ENCODE measurements at places on chromosomes 16 and 17.

GRCh38 chr16:89064606-89065457 lies 28.8 kb upstream of the ACSF3 start:
- no peak for DNase-seq

DNA sequence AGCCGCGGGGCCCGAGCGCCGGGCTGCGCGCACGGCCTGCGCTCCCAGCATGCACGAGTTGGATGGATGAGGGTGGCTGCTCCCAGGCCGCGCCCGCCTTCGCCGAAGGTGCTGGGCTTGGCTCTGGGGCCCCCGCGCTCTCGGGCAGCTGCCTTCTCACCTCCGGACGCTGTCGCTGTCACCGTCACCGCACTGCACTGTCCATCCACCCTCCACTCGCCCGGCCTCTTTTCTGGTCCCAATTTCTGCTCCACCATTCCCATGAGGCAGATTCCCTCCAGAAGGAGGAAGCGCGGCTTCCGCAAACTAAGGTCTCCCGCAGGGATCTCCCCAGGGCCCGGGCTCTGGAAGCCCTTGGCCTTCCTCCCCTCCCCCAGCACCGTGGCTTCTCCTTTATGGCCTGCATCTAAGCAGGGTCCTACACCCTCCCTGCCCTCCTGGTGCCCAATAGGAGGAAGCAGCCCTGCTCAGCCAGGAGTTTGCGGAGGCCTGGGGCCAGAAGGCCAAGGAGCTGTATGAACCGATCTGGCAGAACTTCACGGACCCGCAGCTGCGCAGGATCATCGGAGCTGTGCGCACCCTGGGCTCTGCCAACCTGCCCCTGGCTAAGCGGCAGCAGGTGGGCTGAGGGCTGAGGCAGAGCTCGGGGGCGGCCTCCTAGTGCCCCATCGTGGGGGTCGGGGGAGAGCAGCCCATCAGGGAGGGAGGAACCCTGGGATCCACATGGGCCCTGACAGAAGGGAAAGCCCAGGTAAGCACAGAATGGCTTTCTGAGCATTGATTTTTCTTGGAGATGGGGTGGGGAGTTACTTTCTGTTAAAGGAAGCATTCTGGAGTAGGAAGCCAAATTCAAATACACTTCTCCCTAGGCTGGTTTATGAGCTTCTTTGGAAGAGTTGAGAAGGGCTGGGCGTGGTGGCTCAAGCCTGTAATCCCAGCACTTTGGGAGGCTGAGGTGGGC lies 899 bp downstream of the ACE start:
- no peak for DNase-seq

DNA sequence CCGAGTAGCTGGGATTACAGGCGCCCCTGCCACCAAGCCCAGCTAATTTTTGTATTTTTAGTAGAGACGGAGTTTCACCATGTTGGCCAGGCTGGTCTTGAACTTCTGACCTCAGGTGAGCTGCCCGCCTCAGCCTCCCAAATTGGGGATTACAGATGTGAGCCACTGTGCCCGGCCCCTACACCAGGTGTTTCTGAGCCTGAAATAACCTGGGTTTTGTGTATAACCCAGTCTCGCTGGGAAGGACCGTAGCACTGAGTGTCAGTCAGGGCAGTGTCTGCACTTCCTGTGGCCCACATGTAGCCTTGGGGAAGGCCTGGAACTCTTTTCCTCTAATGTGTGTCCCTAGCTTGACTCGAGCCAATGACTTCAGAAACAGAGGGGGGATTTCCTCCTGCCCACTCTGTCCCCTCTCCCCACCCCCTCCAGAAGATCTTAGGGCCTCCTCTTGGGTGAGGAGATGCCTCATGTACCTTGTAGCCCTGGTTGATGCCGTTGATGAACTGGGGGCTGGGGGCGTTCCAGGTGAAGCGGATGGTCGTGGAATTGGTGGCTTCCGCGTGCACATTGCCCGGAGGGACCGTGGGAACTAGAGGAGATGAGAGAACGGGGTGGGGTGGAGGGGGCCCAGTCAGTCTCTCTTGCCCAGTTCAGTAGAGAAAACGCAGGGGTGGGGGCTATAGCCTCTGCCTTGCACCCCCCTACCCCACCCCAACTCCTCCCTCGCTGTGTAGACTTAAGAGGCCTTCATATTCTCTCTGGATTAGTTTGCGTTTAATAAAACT lies 102.6 kb upstream of the CDC42EP4 start:
- no peak for DNase-seq

DNA sequence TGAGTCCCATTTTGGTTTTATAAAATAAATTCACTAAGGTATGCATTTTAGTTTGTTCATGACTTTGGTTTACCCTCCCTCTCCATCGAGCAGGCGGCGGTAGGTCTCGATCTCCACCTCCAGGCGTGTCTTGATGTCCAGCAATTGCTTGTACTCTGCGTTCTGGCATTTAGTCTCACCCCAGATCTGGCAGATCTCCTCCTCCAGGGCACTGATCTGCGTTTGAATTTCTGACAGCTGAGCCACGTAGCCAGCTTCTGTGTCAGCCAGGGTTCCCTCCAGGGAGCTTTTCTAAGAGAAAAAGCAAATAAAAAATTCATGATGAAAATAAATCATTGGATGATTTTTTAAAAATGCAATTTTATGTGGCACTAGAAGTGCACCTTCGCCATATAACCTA lies 4.2 kb downstream of the KRT24 start:
- DNase-seq = no peak

GRCh38 chr17:73256220-73256619 lies 5.5 kb downstream of the CPSF4L start:
- no peak for DNase-seq

GRCh38 chr17:7774055-7774521 lies 56.5 kb downstream of the DNAH2 start:
- no peak for DNase-seq

GRCh38 chr17:28466521-28467048 lies 6.9 kb upstream of the SLC13A2 start:
- DNase-seq = no peak

GRCh38 chr16:67342616-67343015 lies 16.0 kb downstream of the LRRC36 start:
- DNase-seq = no peak

DNA sequence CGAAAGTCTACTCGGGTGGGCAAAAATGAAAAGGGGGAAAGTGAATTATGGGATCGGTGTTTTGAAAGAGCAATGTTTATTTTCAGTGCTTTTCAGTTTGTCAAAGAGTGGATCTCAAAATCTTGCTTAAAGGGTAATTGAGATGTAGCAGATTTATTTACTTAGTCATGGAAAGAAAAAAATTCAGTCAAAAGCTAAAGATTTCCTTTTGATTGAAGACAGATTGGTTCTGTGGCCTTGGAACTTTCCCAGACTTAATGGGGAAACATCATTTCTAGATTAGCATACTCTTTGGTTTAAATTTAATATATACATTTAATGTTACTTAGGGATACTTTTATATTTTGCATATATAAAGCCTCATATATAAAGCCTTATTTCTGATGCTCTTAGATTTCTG lies 20.6 kb downstream of the PRKAR1A start:
- no peak for DNase-seq

DNA sequence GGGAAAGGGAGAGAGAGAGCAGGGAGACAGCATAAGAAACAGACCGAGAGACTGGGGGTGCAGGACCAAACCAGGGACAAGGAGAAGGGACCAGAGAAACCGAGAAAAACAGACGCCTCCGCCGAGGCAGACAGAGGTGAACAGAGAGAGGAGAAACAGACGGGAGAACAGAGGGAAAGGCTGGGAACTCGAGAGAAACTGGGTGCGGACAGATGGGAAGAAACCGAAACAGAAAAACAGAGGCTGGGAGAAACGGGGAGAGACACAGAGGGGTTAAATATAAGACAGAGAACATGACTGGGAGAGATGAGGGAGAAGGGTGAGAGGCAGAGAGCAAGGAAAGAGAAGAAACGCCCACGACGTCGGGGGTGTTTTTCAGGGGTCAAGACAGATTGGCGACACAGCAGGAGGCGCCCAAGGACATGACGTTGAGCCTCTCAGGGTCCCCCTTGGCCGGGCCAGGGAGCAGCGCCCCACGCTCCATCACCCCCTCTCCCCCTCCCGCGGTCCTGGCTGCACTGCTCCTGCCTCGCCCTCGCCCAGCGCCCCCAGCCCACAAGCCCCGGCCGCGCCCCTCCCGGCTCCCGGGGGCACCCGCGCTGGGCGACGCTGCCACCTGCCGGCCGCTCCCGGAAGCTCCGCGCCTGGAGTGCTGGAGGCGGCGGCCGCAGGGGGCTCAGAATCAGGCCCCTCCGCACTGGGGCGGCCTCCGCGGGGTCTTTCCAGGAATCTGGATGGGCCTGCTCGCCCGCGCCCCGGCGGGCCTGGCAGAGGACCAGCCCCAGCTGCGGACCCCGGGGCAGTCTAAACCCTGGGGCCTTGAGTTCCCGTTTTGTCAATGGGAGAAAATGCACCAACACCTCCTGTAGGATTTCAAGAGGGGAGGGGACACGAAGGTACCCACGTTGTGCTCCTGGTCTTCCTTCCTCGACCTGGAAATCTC lies 1.3 kb upstream of the TMEM92 start:
- DNase-seq = no peak

DNA sequence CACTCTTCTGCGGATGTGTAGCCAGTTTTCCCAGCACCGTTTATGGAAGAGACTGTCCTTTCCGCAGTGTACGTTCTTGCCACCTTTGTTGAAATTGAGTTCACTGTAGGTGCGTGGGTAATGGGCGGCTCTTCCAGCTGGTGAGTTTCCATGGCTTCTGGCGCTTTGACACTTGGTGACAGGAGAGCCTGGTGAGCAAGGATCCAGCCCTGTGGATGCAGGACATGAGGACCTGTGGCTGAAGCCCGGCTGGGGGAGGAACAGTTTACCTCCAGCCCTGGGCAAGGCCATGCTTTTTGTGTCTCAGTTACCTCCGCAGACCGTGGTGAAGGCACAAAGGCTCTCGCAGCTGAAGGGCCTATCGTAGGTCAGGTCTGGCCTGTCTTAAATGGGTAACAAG lies 166.5 kb downstream of the LAT start:
- no peak for DNase-seq

DNA sequence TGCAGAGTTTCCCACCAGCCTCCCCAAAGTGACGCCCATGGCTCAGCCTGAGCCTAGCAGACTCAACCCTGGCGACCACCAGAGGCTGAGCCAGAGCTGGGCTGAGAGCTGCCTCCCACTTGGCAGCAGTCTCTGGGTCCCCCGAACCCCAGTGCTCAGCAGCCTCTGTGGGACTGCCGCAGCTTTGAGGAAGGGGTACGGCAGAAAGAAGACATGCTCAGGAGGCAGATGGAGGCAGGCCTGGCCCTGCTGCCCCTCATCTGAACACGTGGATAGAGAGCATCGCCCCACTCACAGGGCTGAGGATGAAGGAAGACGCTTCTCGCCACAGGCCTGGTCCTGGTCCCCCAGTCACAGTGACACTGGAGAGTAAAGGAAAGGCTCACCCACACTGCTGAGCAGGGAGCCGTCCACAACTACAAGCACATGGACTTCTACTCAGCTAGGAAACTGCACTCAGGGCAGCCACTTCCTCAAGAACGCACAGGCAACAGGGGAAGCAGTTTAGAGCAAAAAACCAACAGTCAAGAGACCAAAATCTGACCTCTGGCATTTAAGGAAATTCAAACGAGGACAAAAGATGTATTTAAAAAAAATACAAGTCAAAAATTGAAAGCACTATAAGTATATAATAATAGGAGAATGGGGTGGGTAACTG lies 45.2 kb upstream of the GSG1L start:
- DNase-seq = no peak

DNA sequence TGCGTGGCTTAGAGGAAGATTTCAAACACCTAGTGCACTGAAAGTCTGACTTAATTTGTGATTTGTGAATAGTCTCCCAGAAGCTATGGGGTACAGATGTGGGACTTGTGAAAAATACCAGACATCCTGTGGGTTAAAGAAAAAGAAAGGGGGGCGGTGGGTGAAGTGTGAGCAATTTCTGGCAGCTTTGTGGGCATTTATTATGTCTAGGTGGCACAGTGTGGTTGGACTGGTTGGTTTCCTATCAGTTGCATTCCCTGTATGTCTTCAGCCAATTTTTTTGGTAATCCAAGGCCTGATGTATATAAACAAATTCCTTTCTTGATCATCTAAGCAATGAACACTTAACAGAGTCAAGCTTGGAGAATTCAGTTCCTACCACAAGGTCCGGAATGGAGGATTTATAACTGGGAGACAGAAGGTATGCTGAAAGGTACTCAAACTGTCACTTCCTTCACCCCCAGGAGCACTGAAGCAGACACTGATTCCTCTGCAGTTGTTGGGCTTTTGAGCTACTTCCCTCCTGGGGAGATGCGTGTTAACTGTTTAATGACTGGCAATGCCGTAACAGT lies 211.6 kb downstream of the WWOX start:
- DNase-seq = no peak

DNA sequence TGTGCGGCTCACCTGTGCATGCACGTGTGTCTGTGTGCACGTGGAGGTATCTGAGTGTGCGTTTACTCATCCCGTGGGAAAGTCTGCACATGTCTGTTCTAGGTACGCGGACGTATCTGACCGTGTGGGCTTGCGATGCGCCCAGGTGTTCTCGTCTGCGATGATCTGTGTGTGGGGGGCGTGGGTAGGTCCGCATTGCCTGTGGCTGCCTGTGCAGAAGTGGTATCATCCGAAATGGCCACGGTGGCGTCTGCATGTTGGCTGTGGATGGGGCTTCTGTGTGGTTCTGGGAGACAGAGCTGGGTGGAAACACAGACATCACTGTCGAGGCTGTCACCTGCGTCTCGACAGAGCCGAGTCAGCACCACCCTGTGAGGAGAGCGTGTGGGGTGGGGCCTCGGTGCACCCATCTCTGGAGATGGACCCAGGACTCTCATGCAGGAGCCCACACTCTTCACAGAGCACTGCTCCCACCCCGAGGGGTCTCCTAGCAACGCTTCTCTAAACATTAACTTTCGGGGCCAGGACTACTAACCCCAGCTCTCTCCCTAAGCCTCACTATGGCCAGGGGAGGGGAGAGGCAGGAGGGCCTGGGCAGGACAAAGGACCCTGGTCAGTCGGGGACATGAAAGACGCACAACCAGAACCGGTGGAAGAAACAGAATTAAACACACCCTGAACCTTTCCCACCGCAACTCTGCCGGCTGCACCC lies 8.4 kb downstream of the DPEP1 start:
- no peak for DNase-seq

DNA sequence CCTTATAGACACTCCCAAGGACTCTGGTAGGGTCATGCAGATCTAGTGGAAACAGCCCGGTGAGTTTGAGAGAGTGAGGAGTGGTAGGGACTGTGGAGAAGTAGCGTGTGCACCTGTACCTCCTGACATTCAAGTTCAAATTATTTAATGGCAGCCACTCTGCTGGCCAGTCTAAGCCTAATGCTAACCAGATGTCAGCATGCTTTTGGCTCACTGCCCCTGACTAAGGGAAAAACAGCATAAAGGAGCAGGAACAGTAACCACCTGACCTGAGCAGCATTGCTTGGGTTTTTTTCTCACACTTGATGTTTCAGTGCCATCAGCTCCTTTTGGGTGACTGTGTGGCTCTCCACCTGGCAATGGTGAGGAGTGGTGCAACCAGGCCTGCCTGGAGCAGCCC lies 23.8 kb upstream of the SLC12A3 start:
- no peak for DNase-seq

GRCh38 chr16:1155353-1156054 lies 2.6 kb downstream of the CACNA1H start:
- no peak for DNase-seq

DNA sequence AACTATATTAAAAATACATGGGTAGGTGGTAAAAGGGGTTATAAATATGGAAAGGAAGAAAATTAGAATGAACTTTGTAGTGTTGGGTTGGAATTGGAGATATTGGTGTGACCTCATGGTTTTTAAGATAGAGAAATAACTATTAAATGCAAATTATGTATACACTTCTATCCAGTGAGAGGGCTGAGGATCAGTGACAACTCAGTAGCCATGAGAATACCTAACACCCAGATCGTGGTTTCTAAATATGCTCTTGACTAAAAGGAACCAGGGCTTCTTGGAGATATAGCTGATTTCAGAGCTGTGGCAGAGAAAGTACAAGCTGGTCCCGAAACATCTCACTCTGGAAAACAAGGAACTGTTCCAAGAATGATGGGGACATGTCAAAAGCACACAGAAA lies 44.4 kb downstream of the SLC6A4 start:
- no peak for DNase-seq

Measured in amygdala (tissue), 56 donors.